ENCODE measurements at places on chromosomes 3 and 15.

- DNase-seq = no peak
These were observed 364.1 kb downstream of the CGGBP1 start for GRCh38 chr3:87694678-87695077.

DNA sequence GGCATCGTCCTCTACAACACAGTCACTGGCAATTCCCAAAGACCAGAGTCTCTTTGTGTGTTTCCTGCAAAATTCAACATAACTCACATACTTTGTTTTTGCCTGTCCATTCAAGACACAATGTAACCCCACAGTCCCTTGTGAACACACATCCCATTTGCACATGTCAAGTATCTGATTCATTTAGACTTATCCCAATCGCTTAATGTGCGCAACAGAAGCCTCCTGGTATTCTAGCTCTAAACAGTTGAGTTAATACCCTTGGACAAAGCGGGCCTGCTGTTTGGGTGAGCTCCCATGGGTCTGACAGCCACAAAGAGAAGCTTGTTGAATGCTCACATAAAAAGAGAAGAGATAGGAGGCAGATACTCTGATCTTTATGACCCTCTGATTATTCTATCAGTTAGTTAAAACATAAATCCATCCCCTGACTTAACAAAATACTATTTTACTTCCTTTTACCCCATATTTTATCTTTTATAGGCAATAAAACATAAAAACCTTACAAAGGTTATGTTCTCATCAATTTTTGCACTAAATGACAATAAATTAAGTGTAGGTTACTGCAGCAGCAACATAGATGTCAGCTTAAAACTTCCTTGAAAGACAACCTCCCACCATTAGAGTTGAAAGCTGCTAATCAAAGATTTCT lies 79.4 kb downstream of the ANXA2 start:
- DNase-seq = no peak

GRCh38 chr3:142180761-142181362 lies 31.5 kb upstream of the TFDP2 start:
- no peak for DNase-seq

GRCh38 chr15:69573815-69574475 lies 121.3 kb downstream of the RPLP1 start:
- DNase-seq = no peak

DNA sequence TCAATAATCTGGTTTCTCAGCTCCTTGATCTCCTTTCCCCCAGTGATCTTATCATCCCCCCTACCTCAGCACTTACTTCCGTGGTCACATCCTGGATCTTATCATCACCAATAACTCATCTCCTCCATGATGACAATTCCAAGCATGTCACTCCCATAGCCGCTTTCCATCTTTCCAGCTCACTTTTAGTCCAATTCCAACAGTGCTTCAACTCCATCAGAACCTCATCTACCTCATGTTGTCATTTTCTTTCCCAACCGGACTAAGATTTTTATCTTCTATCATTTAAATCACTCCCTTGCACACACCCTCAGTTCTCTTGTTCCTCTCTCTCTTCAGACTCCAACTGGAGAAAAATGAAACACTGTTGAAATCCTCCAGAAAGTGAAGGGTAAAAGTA lies 75.9 kb upstream of the UBE2E2 start:
- DNase-seq = no peak

DNA sequence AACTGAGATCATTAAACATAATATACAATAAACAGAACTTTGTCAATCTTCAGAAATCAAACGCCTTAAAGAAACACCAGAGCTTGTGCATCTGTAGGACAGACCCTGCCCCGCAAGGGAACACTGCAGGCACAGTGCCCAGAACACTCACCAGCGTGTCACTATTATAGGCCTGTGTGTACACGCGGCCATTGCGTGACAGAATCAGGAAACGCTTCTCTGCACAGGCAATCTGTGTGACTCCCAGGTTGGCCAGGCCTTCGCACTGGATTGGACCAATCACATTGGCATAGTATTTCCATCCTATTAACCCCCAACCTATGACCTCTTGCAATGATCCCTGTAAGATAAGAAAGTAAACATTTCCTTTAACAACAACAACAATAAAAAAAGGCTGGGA lies 52.9 kb downstream of the HERC2 start:
- DNase-seq = no peak

DNA sequence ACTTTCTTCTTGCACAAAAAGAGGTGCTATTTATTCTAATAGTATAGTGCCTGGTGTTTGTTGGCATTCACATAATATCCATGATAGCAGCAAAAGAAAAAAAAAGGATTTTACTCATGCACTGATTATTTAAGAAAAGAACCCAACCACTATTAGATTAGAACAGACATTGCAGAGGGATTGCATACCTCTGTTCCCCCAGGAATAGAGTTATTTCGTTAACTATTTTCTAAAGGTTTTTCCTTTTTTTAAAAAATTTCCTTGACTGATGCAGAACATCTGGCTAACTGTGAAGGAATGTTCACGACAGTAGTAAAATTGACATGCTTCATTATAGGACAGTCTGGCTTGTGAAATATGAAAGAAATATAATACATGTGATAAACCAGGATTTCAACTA lies 136.6 kb upstream of the PTX3 start:
- no peak for DNase-seq

GRCh38 chr15:41971089-41971894 lies 1.1 kb downstream of the EHD4 start:
- peak; percentile 56 for DNase-seq

GRCh38 chr15:57171426-57171825 lies 204.9 kb upstream of the CGNL1 start:
- no peak for DNase-seq

DNA sequence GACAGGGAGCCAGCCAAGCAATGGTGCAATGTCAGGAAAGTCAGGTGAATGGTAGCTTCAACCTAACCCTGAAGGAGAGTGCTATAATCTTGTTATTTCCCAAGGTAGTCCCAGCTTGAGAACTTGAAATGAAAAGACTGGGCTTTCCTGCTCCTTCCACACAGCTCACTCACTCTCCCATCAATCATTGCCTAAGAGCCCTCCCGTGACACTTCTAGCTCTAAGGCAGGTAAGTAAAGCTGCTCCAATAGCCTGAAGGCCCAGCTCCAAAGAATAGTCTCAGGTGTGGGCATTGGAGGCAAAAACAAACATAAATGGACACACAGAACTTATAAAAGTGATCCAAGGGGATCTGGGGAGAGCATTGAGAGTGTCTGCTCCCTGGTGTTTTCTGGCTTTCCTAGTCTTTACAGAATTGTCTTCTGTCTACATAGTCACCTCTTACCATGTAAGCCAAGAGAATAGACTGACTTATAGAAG lies 63.1 kb upstream of the TBC1D5 start:
- DNase-seq = no peak

DNA sequence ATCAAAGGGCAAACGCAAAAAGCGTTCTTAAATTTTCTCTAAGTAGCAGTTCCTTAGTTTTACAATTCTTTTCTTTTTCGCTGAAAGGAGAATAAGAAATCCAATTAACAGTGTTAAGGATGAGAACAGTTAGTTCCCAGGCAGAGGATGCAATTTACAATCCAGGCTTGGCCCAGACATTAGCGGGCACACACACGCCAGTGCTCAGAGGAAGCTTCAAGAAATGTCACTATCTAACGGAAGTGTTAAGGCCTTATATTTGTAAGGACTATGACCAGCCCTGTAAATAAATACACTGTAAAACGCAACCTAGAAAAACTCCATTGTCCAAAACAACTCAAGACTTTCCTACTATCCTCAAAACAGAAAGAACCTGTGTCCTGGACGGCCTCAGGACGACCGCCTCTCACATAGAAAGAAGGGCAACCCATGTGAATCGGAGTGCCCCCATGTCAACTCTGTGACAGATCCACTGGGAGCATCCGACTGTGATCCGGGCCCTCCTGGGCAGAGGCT lies 1.3 kb downstream of the ACAP2 start:
- no peak for DNase-seq

- DNase-seq = no peak
These were observed 185.3 kb downstream of the PYDC2 start for GRCh38 chr3:191646242-191646641.

DNA sequence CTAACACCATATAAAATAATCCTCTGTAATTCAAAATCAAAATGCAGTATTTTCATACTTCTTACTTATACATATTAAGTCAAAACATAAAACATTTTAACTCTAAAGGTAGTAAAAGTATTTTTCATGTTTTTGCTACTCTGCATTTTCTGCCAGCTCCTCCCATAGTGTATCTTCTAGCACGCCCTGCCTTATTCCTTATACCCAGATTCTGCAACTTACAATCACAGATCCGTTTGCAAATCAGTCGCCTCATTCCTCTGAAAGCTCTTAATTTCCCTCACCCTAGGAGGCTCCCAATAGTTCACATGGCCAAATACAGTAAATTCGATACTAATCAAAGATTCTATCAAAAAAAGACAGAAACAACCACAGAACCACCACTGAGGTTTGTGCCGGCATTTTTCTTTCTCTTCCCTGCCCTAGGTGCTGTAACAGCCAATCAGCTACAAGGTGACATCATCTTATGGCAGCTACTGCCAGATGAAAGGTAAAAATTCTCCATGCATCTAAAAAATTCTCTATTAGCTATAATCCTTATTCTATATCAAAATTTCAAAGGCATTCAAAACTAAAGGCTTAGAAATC lies 72.9 kb downstream of the CLASP2 start:
- no peak for DNase-seq

- DNase-seq = no peak
These were observed 94.7 kb upstream of the RBMS3 start for GRCh38 chr3:29186131-29186599.

DNA sequence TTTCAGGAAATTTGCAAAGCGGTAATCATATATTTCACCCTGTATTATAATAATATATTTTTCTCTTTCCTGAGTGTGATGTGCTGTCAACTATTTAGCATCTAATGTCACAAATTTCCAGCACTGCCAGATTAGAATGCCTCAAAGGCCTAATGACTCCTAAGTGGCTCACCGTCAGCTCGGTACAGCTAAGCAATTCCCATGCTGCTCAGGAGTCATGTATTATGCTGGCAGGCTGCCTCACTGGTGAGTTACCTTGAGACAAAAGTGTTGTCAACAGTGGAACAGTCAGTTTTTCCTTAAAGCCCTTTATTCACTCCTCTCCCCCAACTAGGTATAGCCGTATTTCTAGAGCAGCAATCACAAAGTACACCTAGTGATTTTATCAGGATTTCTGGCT lies 83.6 kb downstream of the NSUN3 start:
- no peak for DNase-seq

- no peak for DNase-seq
These were observed 8.3 kb upstream of the PIGZ start for GRCh38 chr3:196976941-196977340.

- no peak for DNase-seq
These were observed 722 bp upstream of the POGLUT1 start for GRCh38 chr3:119468041-119468440.

- no peak for DNase-seq
These were observed 12.5 kb upstream of the B3GALNT1 start for GRCh38 chr3:161117646-161118045.

DNA sequence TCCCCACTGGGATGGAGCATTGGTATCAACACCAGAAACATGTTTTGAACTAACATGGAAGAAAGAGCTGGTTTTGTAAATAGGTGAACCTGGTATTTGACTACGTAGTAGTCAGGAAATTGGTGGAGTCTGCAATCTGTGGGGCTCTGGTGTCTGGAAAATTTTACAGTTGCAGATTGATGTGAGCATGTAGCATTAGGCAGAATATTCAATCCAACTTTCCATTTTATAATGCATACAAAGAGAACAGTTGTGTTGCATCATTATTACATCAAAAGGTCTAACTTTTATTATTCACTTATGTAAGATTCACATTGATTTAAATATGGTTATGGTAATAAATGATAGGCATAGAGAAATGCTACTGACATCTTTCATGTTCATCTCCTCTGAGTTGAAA lies 340.0 kb downstream of the ZNF385D start:
- no peak for DNase-seq

GRCh38 chr15:99182791-99183190 lies 66.6 kb downstream of the TTC23 start:
- no peak for DNase-seq

DNA sequence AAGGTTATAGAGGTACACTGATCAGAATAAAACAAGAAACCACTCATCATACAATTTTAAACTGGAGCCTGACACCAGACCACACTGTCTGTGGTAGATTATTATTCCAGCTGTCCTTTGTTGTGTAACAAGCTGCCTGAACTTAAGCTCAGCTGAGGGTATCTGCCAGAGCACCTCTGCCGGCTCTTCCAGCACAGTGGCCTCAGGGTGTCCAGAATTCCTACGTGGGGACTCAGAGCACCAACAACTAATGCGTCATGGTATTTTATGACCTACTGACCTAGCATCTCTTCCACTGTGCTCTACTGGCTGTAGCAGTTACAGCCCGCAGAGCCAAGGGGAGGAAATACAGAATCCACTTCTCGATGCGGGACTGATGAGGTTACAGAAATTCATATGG lies 15.6 kb upstream of the RAF1 start:
- no peak for DNase-seq

- no peak for DNase-seq
These were observed 4.1 kb upstream of the HDAC11 start for GRCh38 chr3:13475871-13476590.

- peak; percentile 75 for DNase-seq
These were observed 1.8 kb upstream of the ZMYND10 start for GRCh38 chr3:50347187-50347813.

- no peak for DNase-seq
These were observed 126.4 kb downstream of the OXSM start for GRCh38 chr3:25916321-25916720.

GRCh38 chr3:190642016-190642415 lies 128.1 kb downstream of the IL1RAP start:
- DNase-seq = no peak

- DNase-seq = no peak
These were observed 53.4 kb downstream of the IL20RB start for GRCh38 chr3:137011153-137011552.

DNA sequence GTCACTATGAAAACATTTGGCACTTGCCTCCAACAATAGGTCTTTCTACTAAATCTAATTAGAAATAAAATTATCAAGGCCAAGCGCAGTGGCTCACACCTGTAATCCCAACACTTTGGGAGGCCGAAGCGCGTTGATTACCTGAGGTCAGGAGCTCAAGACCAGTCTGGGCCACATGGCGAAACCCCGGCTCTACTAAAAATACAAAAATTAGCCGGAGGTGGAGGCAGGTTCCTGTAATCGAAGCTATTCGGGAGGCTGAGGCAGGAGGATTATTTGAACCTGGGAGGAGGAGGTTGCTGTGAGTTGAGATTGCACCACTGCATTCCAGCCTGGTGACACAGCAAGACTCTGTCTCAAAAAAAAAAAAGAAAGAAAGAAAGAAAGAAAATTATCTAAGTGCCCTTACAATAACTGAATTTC lies 1.6 kb upstream of the PLD1 start:
- DNase-seq = no peak

- DNase-seq = no peak
These were observed 140.7 kb upstream of the ARPP21 start for GRCh38 chr3:35498506-35499210.

DNA sequence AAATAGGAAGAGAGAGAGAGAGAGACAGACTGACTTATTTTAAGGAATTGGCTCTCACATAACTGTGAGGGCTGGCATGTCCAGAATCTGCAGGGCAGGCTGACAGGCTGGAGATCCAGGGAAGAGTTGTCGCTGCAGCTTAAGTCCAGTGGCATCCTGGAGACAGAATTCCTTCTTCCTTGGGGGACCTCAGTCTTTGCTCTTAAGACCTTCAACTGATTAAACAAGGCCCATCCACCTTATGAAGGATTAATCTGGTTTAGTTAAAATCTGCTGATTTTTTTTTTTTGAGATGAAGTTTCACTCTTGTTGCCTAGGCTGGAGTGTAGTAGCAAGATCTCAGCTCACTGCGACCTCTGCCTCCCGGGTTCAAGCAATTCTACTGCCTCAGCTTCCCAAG lies 128.0 kb upstream of the ALDH1A3 start:
- no peak for DNase-seq

Measured in left hindlimb (tissue), 1 donor.